Urinary bladder (tissue), 4 donors: ENCODE measurements at places on chromosomes 16 and 17. TPM values are rescaled to one million over a fixed set of nuclear protein-coding genes. Genes with fewer than 3 reads are reported as not detected.

Gene EMP2
- total RNA-seq = 47.3 TPM

DNA sequence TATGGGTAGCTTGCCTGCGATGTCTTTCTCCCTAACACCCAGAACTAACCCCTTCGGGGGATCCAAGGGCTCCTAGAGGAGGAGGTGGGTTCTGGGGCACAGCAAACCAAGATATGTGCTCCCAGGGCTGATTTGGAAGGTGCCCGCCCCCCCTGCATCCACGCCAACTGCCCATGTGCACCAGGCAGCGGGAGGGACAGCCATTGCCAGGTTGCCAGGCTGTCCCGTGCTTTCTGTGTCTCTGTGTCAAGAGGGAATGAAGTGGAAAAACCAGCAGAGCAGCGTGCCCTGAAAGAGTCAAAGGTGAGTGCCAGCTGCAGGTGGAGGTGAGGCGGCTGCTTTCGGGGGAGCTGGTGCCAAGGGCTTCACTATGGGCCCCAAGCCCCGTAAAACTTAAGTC lies 6.4 kb downstream of the TEKT5 start:
- peak; percentile 14 for DNase-seq

- DNase-seq = no peak
Observed at GRCh38 chr16:71878911-71879310, 5.1 kb downstream of the ZNF821 start.

DNA sequence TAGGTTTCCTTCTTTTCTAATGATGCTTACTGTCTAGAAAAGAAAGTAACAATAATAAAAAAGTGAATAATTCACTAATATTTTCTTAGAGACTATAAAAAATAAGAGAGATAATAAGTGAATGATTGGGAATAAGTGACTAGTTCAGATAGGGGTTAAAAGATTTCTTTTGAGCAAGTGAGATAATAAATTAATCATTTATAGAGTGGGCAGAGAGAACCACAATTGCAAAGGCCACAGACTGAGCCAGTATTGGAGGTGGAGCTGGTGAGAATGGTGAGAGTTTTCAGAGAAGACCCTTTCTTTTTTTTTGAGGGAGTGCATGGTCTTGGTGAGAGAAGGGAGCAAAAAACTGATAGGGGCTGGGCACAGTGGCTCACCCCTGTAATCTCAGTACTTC lies 159.1 kb upstream of the SALL1 start:
- DNase-seq = no peak

DNA sequence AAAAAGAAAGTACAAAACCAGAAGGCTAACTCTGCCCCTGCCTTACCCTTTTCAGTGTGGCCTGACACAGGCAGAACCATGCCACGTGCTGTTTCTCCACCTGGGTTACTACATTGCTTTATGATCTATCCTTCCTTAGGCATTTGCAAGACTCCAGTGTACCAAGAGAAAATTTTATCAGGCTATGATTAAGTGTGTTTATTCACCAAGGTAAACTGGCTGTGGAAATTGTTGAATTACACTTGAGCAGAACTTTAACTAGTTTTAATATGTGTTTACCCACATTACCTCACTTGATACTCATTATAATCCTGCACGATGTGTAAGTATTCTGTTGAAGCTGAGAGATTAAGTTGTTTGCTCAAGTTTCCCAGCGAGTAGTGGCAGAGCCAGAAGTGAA lies 129.7 kb upstream of the MYOCD start:
- no peak for DNase-seq

- no peak for DNase-seq
Observed at GRCh38 chr17:34412965-34413441, 50.0 kb upstream of the CCL1 start.

- no peak for DNase-seq
Observed at GRCh38 chr17:2700030-2700490, 11.5 kb downstream of the CLUH start.

DNA sequence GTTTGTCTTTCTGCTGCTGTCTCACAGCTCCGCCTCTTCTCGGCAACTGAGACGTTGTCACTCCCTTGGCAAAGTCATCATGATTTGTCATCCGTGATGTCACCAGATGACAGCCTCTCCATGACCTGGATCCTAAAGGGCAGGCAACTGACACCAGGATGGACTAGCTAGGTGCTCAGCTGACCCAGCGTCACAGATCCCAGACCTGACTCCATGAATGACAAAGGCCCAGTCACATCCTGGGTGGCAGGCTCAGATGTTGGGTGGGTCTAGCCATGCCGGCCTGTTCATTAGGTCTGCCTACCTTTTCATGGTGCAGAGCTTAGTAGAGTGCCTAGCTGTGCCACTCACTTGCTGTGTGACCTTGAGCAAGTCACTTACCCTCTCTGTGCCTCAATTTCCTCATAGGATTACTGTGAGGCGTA lies 3.8 kb upstream of the TMEM238L start:
- no peak for DNase-seq

Gene HOXB6
- total RNA-seq = 3.1 TPM

DNA sequence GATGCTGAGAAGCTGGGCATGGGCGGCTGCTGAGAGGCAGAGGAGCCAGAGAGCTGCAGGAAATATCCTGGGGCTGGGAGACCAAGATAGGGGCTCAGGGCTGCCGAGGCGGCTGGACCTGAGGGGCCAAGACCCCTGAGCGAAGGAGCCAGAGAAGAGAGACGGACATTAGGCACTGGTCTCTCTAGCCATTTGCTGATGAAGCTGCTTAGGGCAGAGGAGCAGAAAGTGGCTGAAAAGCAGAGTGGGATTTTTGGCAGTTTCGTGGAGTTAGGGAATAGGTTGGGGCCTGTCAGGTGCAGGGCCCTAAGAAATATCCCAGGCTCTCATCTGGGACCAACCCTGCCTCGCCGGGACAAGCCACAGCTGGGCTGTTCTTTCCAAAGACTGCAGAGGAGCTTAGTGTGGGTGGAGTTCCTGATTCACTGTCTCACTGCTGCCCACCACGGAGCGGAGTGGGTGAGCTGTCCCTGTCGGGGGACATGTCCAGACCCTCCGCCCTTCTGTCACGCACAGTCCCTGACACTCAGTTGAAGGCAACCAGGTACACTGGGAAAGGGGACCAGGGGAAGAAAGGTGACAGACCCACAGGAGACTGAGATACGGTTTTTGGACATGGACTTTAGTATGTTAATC lies 11.3 kb upstream of the DNASE1 start:
- no peak for DNase-seq

- DNase-seq = no peak
Observed at GRCh38 chr17:65984299-65984698, 207.6 kb downstream of the CEP112 start.

DNA sequence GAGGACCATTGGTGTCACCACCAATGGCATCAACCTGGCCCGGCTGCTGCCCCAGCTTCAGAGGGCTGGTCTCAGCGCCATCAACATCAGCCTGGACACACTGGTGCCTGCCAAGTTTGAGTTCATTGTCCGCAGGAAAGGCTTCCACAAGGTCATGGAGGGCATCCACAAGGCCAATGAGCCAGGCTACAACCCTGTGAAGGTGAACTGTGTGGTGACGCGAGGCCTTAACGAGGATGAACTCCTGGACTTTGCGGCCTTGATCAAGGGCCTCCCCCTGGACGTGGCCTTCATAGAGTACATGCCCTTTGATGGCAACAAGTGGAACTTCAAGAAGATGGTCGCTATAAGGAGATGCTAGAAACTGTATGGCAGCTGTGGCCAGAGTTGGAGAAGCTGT lies 111.9 kb upstream of the SIAH1 start:
- DNase-seq = no peak

DNA sequence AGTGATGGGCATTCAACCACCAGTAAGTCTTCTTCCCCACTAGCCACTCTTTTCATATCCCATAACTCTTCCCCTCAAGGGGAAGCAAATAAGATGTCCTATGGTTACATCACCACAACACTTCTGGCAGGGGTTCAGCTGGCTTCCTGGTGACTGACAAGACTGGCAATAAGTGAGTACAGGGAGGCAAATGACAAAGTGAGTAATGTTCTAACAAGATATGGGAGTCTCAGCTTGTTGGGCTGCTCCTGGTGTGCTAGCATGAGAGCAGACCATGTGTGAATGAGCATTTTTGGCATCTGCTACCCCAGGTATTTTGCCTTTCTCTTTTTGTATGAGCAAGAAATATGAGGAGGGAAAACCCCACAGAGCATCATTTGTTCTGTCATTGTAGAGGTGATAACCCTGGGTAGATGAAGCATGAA lies 9.9 kb downstream of the TMIGD1 start:
- no peak for DNase-seq

DNA sequence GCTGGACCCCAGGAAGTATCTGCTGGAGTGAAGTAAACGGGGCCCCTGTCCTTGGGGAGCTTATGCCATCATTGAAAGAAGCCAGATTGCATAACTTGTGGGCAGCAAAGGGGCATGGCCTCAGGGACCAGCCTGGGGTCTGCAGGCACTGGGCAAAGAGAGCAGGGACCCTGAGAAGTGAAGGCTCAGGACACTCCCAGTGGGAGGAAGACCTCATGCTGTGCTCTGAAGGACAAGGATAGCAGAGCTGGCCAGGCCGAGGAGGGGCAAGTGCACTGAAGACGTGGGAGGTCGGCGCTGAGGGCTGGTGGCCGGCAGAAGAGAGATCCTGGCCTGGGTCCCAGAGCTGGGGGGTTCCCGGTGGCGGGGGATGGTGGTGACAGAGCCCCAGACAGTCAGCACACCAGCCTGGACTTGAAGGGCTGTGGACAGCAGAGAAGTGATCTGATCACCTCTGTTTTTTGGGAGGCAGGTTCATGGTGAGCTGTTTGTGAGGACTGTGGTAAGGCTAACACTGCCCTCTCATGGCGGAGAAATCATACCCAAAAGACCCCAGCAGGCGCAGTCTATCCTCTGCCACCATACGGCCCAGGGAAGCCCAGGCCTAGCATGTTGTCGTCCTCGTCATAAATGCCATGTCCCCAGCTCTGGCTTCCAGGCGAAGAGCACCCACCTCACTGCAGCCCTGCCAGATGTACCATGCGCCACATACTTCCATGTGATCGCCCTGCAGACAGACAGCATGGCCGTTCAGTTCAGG lies 7.1 kb upstream of the CNP start:
- DNase-seq = no peak

DNA sequence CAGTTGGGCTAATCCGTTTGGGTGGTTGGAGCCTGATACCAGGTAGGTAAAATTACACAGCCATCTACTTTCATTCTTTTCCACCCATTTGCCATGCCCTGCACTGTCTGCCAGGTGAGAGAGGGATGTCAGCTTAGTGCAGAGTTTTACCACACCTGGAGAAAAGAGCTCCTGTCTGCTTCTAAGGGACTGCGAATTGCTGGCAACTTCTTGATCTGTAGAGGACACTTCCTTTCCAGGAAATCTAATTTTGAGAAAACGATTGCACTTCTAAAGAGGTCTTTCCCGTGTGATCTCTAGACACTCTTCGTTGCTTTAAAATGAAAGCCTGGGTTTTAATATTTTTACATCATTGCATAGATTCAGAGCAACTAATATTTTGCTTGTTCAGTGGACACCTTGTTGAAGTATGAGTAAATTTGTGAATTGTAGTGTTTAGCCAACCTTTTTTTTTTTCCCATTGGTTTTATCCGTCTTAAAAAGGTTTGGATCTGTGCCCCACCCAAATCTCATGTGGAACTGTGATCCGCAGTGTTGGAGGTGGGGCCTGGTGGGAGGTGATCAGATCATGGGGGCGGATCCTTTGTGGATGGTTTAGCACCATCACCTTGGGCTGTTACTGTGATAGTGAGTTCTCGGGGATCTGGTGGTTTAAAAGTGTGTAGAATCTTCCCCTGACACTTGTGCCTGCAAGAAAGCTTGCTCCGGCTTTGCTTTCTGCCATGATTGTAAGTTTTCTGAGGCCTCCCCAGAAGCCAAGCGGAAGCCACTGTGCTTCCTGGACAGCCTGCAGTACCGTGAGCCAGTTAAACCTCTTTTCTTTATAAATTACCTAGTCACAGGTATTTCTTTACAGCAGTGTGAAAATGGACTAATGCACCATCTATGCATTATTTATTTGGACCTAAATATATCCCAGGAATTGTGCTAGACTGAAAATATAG lies 104.6 kb downstream of the PRKCA start:
- DNase-seq = no peak

- no peak for DNase-seq
Observed at GRCh38 chr17:73371836-73372235, 60.0 kb upstream of the CDC42EP4 start.

- DNase-seq = no peak
Observed at GRCh38 chr16:69012906-69013305, 92.5 kb upstream of the HAS3 start.

Gene SPATA22
- 1.0 TPM for total RNA-seq

Gene RMI2
- total RNA-seq = 14.3 TPM

Gene KRT33A
- not detected for total RNA-seq

- no peak for DNase-seq
Observed at GRCh38 chr16:89325861-89326471, 108.5 kb downstream of the ZNF778 start.

Gene AANAT
- total RNA-seq = not detected

DNA sequence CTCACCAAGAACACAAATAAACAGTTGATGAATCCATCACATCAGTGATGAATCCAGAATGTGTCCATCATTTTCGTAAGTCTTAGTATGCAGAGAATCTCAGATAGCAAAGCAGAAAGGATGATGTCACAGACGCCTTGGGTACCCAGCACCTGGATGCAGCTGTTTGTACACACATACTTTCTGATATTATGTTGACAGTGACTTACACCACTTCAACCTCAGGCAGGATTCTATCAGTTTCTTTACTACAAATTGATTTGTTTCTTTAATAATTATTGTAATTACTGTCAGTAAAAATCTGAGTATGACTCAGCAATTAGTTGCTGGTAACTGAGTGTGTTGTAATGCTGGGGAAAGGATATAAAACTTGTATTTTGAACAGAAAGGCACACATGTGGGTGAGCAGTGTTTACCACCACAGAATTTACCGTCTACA lies 159.8 kb downstream of the RPTOR start:
- DNase-seq = no peak

- no peak for DNase-seq
Observed at GRCh38 chr17:77744066-77744988, 214.2 kb upstream of the TNRC6C start.

DNA sequence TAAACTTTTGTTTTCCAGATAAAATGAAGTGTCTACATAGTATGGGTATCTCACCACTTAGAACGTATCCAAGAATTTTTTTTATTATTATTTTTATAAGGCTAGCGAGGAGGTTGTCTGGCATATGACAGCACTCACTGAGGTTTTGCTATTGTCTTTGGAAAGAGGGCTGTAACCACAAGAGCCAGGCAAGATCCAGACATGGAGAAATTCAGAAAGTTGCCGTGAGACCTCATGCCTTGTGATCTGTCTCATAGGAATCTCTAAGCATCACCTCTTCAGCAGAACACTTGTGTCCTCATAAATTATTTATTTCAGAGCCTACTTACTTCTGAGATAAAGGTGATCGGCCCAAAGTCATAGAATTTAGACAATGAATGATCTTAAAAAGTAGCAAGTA lies 410.8 kb downstream of the CDH11 start:
- no peak for DNase-seq

- no peak for DNase-seq
Observed at GRCh38 chr16:53692146-53692545, 11.5 kb downstream of the RPGRIP1L start.

Gene SEZ6L2
- 7.7 TPM for total RNA-seq

Gene DHRS7C
- 1.1 TPM for total RNA-seq

Gene ZNF276
- total RNA-seq = 17.9 TPM

- DNase-seq = no peak
Observed at GRCh38 chr17:76492123-76492988, 8.9 kb downstream of the RHBDF2 start.

- DNase-seq = no peak
Observed at GRCh38 chr17:48522031-48522653, 8.7 kb downstream of the HOXB1 start.
